ENCODE measurements at places on chromosomes 11 and 22.

DNA sequence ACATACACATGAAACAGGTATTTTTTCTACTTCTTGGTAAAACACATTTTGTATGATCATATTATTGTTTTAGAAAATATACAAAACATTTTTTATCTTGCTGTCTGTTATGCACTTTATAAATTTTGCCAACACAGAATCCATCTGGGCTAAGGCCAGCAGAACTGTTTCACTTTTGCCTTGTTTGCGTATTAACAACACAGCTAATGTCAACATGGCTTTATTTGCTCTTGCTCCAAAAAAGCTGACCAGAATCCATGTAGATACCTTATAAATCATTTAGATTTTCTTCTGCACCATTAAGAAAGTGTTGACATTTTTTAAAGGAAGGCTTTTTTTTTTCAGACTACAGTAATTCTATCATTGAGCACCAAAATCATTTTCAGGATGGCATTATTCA lies 58.1 kb upstream of the PGR start:
- no peak for DNase-seq

- DNase-seq = no peak
These were observed 112.1 kb downstream of the PAX6 start for GRCh38 chr11:31699066-31699465.

DNA sequence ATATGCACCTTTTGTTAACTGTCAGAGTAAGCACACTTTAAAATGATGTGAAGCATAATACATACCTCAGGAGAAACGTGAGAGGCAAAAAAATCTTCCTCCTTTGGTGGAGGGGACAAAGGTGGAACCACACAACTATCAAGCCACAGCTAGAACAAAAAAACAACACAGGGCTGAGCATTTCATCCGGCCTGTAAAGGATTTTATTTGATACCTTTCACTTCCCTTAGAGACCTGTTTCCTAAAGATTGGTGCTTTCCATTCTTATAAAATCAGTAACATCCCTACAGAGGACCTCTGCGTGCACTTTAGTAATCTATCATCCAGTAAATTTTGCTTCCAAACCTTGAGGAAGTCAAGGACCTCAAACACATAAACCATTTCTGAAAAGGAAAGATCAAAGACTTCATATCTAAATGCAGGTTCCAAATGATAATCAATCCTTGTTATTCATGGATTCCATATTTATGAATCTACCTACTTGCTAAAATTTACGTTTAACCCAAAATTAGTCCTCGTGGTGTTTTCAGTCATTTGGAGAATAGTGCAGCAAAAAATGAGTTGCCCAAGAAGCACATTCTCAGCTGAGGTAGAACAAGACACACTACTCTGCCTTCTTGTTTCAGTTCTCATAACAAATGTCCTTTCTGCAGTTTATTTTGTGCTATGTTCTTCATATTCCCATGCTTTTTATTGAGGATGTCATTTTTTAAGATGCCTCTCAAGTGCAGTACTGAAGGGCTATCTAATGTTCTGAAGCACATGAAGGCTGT lies 22.7 kb downstream of the ARFGAP3 start:
- no peak for DNase-seq

DNA sequence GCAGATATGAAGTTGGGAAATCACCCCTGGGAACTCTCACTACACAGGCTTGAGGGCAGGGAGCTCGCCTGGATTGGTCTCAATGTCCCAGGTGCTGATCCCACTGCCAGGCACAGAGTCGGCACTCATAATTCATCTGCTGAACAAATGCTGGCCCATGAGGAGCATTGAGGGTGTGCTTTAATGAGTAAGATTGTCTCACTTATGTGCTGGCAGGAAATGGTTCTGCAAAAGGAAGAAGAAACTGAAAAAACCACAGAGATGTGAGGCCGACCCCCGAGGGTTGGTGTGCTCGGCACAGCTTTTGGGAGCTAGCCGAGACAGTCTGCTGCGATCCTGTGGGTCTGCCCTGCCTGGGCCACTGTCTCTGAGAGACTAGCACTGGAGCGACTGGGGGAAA lies 9.4 kb downstream of the PLAAT2 start:
- no peak for DNase-seq

DNA sequence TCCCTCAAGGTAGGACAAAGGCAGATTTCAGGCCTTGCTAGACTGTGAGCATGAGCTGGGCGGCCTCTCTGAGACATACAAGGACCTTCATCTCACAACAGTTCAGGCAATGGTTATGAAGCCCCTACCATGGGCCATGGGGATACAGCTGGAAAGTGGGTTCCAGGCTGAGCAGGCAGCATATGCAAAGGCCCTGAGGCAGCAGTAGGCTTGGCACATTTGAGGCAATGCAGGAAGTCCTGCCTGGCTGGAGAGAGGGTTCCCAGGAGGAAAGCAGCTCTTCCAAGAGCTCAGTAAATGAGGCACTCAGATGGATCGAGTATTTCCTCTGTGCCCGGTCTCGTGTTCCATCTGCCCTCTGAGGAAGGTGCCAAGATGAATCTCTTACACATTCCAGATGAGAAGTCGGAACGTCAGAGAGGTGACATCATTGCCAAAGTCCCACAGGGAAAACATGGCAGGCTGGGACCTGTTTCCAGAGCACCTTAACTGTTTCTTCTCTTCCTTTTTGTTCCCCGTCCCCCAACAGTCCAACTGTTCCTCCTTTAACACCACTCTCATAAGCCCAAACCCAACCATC lies 388.6 kb downstream of the MN1 start:
- DNase-seq = no peak

- no peak for DNase-seq
These were observed 32.5 kb upstream of the IZUMO1R start for GRCh38 chr11:94271885-94272372.

- DNase-seq = peak; percentile 23
These were observed 1.0 kb downstream of the POU2AF3 start for GRCh38 chr11:111299101-111300026.

DNA sequence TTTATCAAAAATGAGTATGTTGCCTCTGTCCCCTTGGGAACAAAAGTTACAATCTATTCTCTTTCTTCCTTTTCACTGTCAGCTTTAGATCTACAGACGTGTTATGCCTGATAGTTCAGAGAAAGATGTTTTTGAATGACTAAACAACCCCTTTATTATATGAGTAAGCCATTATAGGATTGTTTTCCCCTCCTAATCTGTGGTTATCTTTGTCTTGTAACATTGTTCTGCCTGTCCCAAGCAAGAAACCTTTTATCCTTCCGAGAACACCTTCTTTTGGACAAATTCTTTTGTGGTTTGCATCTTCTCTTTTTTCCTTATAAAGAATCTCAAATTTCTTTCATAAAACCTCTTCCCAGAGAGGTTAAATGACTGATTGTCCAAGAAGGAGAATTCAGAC lies 208.4 kb downstream of the DDX10 start:
- peak; percentile 17 for DNase-seq

DNA sequence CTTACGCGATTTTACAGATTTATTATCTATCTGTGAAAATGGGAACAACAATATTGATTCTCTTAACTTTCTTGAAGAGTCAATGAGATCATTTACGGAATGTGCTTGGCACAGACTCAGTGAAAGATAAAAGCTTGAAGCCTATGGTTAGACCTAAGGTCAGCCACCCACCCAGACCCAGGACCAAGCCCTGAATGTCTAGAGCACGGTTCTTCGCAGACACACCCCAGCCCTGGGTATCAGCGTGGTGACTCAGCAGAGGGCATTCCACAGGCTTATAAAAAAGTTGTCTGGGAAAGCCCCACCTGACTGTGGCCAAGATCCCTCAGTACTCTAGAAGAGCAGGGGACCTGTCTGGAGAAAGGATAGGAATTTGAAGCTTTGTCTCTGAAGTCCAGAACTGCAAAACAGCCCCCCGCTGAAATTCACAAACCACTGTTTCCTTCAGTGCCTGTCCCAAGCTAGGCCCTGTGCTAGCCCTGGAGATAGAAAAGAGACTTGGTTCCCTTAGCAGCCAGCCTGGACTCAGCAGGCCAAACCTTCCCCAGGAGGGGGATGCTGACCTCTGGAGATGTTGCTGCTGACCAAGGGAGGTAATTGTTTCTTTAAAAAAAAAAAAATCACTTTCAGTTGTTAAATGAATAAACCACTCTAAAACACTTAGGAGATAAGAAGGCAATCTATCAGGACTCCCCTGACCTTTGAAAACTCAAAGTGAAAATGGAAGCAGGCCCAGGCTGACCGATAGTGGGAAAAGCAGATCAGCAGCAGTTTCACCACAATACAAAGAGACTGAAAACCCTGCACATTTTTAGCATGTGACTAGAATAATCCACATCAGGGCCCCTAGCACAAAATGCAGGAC lies 114.0 kb downstream of the ABTB2 start:
- peak; percentile 77 for DNase-seq

Data from IMR-90 (cell line).